Gastrocnemius medialis (tissue), 4 donors: ENCODE measurements at places on chromosomes 1 and 21. TPM values are rescaled to one million over a fixed set of nuclear protein-coding genes. Genes with fewer than 3 reads are reported as not detected.

RHEX gene
- total RNA-seq, result not detected

CAMK2N1 gene
- total RNA-seq, result 2.5 TPM

MIXL1 gene
- not detected for total RNA-seq

OR10J5 gene
- total RNA-seq, result not detected

DMBX1 gene
- total RNA-seq, result not detected

VSIG8 gene
- total RNA-seq, result not detected

DCDC2B gene
- total RNA-seq, result not detected
